ENCODE measurements at places on chromosomes 12 and 14. TPM values are rescaled to one million over a fixed set of nuclear protein-coding genes. Genes with fewer than 3 reads are reported as not detected.

DNA sequence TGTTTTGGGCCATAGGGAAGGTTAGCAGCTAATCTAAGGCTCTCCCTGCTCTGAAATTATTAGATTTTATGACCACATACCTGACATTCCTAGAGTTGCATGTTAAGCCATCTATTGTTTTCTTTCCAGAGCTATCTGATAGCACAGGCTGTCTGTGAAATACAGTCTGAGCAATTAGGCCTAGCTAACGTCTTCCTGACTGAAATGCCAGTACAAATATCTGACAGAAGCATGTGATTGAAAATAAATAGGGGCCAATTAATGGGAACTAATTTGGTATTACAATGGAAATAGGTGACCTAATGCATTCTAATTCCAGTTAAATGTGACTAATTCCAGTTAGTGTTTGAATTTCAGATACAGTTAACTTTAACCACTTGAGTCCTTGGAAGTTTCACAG is 115.2 kb downstream of the C12orf75 start:
- DNase-seq = no peak

- no peak for DNase-seq
These were observed 946.2 kb downstream of the BCL11B start for GRCh38 chr14:98325761-98326160.

GRCh38 chr12:98998697-98999299 is 353.7 kb downstream of the APAF1 start:
- no peak for DNase-seq

DNA sequence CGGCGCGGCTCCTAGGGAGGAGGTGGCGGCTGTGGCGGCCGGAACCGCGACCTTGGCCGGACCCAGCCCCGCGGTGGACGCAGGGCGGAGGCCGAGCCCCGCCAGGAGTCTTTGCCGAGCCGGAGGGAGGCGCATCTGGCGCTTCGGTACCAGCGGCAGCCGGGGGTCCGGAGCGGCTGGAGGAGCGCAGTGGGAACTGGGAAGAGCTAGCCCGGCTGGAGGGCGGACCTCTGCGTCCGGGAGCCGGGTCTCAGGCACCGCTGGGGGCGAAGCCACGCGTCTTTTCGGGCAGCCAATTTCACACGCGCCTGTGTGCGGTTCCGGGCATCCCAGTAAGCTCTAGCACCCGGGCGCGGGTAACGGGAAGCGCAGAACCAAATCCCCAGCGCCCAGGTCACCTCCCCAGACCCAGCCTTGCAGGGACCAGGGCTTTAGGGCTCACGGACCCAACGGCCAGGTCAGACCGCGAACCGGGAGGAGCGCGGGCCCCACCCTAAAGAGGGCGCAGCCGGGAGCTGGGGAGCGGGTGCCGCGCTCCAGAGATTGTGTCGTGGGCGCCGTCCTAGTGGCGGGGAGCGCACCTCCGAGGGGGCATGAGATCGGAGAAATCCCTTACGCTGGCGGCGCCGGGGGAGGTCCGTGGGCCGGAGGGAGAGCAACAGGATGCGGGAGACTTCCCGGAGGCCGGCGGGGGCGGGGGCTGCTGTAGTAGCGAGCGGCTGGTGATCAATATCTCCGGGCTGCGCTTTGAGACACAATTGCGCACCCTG is 89.4 kb downstream of the GALNT8 start:
- no peak for DNase-seq

- DNase-seq = no peak
These were observed 1.3 kb downstream of the TRAF3 start for GRCh38 chr14:102778338-102779083.

- DNase-seq = peak; percentile 56
These were observed 44.1 kb upstream of the JDP2 start for GRCh38 chr14:75383721-75384120.

DNA sequence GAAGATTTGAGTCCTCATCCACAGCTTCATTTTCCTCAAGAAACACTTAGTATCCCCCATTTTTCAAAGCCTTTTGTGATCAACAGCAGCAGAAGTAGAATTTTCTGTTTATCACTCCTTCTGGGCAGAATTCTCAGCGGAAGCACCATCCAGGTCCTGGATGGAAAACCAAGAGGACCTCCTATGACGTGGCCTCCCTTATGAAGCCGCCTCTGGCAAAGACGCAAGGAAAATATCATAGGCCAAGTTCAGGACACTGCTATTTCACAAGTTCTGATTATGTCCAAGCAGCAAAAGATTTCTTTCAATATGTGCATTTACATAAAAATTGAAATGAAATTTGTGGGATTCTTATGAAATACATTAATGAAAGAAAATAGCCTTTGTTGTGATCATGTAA is 315.0 kb downstream of the SEC23A start:
- DNase-seq = no peak

DNA sequence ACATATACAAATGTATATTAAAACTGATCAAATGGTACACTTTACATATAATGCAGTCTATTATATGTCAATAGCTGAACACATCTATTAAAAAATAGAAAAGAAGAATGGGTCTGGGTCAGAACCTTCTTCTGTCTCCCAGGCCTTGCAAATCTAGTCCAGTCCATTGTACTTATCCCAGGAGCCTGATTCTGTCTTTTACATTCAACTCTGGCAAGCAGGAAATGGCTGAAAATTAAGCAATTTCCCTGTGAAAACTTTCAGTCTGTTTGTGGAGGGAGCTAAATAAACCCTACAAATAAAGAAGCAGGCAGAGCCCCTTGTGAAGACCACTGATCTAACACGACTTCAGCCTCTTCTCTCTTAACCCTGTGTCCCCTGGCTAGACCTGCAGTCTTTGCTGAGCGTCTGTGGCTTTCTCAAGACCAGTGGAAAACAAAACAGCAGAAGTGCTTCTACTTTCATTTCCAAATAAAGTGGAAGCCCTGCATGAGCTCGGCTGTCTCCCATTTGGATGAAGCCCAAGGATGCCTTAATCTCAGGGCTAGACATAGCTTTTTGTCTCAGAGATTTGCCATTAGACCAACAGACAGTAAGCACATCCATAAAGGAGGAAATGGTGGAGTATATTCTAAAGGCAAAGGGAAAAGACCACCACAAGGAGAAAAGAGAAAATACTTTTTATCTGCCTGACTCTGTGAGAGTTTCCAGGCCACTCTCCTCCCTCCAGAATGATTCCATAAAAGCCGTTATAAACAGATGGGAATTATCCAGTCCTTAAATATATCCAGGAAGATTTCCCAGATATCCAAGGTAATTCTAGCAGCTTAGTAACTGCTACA is 48.2 kb downstream of the CRACR2A start:
- no peak for DNase-seq

DNA sequence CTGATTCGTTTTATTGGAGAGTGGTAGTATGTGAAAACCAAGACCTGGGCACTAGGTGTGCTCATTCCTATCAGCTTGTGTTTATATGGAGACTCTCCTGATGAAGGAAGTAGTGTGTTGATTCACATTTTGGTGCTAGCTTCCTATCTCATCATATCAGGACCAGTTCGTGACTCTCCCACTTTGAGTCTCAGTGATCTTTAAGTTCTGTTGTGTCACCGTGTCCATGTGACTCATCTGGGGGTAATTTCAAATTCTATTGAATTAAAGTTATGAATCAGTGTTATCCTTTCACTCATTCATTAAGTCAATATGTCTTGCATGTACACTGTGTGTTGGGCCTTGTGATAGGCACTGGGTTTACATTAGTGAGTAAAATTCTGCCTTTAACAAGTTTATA is 180.2 kb downstream of the CACNA1C start:
- DNase-seq = no peak

DNA sequence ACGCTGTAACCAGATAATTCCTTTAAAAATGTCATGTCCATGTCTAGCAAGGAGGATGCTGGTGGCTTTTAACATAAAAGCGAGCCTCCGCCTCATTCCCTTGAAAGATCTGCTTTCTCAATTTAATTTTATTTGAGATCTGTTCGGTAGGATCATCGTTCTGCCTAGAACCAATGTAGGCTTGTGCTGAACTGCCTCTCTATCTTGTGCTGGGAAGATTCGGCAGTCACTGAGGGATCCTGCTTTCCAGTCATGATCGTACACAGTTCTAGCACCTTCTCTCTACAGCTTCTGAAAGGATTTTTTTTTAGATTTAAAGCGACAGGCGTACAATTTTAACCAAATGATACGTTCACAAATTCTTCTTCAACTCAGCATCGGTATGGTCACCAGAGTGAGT is 54.3 kb downstream of the PEBP1 start:
- no peak for DNase-seq

DNA sequence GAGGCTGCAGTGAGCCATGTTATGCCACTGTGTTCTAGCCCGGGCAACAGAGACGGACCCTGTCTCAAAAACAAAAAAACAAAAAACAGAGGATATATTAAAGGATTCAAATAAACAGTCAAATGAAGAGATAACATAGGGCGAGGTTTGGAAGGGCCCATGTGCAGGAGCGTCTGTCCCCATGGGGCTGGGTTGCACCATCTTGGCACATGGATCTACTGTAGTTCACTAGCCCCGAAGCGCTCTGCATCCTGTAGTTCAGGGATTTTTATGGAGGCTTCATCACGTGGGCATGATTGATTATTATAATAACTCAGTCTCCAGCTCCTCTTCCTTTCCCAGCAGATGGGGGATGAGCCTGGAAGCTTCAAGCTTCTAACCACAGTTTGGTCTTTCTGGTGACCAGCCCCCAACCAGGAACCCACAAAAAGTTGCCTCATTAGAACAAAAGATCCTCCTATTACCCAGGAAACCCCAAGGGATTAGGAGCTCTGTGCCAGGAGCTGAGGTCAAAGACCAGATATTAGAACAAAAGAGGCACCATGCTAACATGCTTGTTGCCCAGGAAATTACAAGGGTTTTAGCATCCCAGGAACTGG is 59.9 kb downstream of the HCAR2 start:
- DNase-seq = no peak

DNA sequence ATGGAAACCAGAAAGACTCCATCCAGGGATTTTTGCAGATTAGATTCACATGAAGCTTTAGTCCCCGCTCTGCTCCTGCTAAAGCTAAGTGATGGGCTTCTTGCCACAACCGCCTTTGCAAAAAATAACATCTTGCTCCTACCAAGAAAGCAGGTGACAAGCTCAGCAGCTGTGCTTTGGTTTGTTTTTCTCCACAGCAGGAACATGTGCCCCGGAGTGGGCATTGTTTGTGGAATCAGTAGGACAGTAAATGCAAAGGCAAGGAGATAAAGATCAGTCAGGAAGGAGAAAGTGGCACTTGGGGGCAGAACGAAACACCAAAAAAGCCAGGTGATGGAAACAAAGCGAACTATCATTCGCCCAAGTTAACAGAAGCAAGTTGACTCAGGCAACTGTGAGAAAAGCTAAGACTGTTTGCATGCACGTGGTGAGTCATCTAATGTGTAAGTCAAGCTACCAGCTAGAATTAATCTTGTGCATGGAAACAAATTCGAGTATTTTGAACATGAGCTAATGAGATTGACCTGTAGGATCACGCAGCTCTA is 165.5 kb upstream of the PLXNC1 start:
- DNase-seq = peak; percentile 61

GRCh38 chr14:50670196-50670865 is 2.2 kb upstream of the SAV1 start:
- no peak for DNase-seq

GRCh38 chr14:31934767-31935266 is 142.3 kb upstream of the ARHGAP5 start:
- DNase-seq = peak; percentile 42

DNA sequence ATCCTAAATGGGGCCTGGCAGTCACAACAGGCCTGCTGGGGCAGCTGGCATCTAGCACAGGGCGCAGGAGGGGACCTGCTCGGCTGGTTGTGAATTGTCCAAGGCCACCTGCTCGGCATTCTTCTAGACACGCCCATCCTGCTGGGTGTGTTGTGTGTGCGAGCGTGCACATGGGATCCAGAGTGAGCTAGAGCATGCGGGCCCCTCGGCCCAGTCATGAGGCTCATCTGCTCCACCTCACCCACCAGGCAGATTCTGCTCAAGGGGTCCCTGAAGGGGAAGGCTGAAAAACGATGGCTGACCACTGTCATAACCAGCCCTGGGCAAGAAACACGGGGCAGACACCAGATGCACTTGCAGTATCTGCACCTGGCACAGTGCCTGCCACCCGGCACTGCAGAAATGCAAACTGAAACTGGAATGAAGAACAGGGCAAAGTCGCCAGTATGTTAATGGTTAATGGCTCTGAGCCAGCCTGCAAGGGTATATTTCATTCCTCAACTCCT is 31.8 kb downstream of the MAX start:
- DNase-seq = no peak

GRCh38 chr12:25322918-25323531 is 72.3 kb upstream of the KRAS start:
- DNase-seq = no peak

GRCh38 chr12:28145216-28145615 is 45.0 kb upstream of the CCDC91 start:
- DNase-seq = no peak

DNA sequence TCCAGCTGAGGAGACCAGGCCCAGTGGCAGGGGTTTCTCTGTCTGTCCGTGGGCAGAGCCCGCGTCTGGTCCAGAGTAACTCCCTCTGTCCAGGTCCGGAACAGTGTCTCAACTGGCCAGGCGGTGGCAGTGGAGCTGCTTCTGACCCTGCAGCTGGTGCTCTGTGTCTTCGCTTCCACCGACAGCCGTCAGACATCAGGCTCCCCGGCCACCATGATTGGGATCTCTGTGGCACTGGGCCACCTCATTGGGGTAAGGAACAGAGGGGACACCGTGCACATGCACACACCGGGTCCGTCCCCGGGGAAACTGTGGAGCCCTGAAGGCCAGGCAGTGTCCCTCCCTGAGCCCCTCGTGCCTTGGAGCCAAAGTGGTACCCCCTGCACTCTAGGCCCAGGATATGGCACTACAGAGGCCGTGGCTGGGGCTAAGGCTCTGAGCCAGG is 1.5 kb downstream of the AQP6 start:
- DNase-seq = no peak

DNA sequence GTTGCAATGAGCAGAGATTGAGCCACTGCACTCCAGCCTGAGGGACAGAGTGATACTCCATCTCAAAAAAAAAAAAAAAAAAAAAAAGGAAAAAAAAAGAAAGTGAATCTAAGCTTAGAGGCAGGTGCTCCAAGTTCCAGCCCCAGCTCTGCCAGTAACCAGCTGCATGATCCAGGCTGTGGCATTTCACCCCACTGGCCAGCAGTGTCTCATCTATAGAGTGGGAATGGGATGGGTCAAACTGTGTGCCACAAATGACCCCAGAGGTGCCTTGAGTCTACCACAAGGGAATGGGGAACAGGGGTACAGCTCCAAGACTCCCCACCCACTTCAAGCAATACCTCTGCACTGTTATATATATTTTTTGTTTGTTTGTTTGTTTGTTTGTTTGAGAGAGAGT is 5.0 kb downstream of the PLEKHD1 start:
- no peak for DNase-seq

GRCh38 chr12:88985011-88985410 is 367.3 kb downstream of the DUSP6 start:
- DNase-seq = no peak

- DNase-seq = no peak
These were observed 2.1 kb upstream of the DLST start for GRCh38 chr14:74879427-74880182.

- DNase-seq = no peak
These were observed 355.5 kb downstream of the SNAPC1 start for GRCh38 chr14:62117751-62118105.

Gene TMCC3
- 0.81 TPM for total RNA-seq

Gene NPAS3
- total RNA-seq = 0.27 TPM

Gene COCH
- total RNA-seq = 2.2 TPM

Gene SPIC
- total RNA-seq = not detected

Gene LRTM2
- under 0.01 TPM for total RNA-seq

Gene SLC2A13
- total RNA-seq = 4.0 TPM

Gene SCN8A
- 0.54 TPM for total RNA-seq

Gene RFX4
- total RNA-seq = not detected

Gene SIX4
- total RNA-seq = under 0.01 TPM

Gene ACSM4
- total RNA-seq = not detected

Gene CLEC4A
- total RNA-seq = 0.27 TPM

Gene PGF
- total RNA-seq = under 0.01 TPM
